ENCODE measurements at places on chromosomes 4 and X.

- DNase-seq: no peak
These were observed 79.4 kb upstream of the EFNB1 start for GRCh38 chrX:68749426-68749825.

DNA sequence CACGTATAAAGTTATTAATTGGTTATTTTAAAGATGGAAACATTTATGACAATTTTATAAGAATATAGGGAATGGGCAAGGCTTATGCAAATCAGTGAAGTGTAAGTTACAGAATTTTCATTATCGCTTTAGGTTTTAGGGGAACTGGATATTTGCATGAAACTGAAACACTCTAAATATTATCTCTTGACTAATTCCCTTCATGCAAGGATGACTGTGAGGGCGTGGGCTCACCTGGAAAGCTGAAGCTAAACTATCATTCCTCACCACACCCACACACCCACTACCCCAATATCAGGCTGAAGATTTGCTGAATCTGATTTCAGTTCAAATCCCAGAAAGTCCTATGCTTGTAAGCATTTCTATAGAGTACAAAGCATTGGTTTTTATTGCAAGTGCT, 81.7 kb upstream of the ARHGAP24 start:
- DNase-seq: no peak

GRCh38 chr4:36013206-36013605, 231.1 kb downstream of the ARAP2 start:
- no peak for DNase-seq

DNA sequence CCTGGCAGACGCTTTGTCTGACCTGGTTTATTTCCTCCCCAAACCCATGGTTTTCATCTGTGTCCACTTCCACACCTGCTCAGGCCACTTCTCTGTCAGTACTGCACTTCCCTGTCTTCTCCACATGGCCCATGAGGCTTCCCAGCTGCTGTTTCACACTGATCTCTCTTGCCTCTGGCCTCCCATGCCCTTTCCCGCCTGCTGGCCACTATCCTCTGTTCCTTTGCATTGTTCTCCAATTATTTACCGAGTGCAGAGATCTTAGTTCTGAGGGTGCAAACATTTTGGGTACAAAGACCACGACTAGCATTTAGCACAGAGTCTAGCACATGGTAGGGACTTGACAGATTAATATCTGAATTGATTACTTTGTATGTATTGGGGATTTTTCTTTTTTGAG, 174.8 kb upstream of the NPY2R start:
- DNase-seq: no peak

- no peak for DNase-seq
These were observed 25.6 kb downstream of the NR0B1 start for GRCh38 chrX:30283456-30284200.

GRCh38 chr4:116688536-116688935, 396.8 kb downstream of the TRAM1L1 start:
- DNase-seq: no peak

- DNase-seq: no peak
These were observed 1279.7 kb upstream of the ADGRL3 start for GRCh38 chr4:59920416-59920815.

DNA sequence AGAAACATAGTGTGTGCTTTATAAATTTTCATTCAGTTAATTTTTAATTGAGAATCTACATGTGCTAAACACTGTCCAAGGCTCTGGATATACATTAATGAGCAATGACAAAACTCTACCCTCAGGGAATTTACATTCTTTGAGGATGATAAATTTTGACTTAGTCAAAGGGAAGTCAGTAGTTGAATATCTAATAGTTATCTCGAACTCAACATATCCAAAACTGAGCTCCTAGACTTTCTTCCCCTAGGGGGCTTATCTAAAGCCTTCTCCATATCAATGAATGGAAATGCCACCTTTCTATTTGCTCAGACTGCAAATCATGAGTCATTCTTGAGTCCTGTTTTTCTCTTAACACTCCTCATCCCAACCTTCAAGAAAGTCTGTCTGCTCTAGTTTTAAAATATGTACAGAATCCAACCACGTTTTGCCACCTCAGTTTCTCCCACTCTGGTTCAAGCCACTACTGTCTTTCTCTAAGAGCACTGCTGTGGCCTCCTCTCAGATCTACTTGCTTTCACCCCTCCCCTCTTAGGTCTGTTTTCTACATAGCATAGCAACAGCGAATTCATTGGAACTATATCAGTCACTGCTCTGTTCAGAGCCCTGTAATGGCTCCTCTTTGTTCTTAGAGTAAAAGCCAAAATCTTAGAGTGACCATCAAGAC, 9.5 kb downstream of the PARM1 start:
- DNase-seq: no peak

GRCh38 chr4:173704201-173704600, 174.2 kb upstream of the HAND2 start:
- no peak for DNase-seq

GRCh38 chr4:42632653-42633382, 24.1 kb downstream of the ATP8A1 start:
- DNase-seq: no peak

DNA sequence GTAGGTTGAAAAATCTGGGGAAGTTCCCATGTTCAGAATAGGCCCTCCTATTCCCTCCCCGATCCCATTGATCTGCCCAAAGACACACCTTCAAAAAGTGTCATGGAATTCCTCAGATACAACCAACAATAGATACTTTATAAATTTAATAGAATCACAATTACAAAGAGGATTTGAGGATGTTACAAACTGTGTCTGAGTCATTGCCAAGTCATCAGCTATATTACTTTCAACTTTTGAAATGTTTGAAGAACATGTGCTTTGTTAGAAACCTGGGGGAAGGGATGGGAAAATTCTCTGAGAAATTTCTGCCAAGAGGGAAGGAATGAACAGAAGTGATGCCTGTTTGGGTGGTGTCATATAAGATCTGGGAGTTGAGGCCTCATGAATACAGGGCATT, 46.7 kb downstream of the KCNIP4 start:
- DNase-seq: no peak

DNA sequence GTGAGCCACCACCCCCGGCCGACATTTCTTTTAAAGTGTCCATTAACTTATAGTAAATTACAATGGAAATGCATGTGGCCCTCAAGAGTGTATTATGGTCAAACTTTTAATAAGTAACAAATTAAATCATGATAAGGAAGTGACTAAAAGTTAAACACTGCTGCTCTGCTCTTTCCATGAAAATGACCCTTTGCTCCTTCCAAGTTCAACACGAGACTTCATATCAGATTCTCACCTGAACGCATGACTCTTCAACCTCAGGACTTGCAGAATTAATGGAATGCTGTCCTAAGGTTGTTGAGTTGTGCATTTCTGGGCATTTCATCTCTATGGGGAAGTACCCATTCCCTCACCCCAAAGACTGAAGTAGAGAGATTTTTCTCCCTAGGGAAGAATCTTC, 27.1 kb downstream of the AWAT2 start:
- DNase-seq: no peak

- DNase-seq: no peak
These were observed 8.8 kb downstream of the DOK7 start for GRCh38 chr4:3471886-3472285.

DNA sequence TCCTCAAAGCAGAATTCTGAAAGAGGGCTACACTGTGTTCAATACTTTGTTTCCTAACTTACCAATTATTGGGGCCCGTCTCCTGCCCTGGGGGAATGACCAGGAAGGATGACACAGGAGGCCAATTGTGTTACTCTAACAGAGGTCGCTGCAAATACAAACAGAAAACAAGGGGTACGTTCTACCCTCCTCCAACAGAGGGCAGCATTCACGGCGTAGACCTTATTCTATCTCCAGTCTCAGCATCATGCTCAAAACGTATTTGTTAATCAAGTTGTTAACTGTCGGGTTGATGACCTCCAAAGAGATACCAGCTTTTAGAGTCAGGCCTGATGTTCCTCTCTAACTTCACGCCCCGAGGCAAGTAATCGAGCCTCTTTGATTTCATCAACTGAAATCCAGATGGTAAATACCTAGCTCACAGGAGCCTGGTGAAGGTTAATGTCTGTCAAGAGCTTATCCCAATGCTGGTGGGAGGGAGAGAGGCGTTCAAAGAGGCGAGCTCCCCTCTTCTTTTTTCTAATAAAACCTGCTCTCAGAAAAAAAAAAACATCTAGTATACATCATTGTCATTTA, 181.0 kb upstream of the KCNIP4 start:
- no peak for DNase-seq

DNA sequence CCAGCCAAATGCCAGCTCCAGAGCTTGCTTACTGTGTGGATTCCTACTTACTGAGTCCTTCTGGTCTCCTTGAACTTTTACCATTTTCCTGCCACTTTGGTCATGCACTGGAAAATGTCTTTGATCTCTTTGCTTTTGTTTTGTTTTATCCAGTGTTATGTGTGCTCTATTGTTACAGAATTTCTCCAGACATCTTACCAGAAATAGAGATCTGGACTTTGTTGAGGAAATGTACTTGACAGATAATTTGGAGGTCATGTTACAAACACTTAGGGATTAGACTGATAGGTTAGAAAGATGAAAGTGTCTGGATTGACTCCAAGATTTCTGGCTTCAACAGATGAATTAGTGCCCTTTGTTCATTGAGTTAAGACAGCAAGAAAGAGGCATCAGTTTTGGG, 5.7 kb upstream of the ZNF330 start:
- no peak for DNase-seq

DNA sequence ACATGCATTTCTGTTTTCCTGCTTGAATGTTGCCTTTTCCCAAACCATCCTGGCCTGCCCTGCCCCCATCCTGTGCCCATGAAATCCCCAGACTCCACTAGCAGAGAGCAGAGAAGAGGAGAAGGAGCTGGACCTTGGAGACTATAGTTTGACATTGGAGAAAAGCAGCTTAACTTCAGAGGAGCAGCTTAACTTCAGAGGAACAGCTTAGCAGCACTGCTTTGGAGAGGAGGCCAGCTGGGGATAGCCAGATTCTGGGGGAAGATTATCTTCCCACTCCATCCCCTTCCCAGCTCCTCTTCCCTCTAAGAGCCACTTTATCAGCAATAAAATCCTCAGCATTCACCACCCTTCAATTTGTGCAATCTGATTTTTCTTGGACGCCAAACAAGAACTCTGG, 443.0 kb downstream of the PCDH10 start:
- no peak for DNase-seq

DNA sequence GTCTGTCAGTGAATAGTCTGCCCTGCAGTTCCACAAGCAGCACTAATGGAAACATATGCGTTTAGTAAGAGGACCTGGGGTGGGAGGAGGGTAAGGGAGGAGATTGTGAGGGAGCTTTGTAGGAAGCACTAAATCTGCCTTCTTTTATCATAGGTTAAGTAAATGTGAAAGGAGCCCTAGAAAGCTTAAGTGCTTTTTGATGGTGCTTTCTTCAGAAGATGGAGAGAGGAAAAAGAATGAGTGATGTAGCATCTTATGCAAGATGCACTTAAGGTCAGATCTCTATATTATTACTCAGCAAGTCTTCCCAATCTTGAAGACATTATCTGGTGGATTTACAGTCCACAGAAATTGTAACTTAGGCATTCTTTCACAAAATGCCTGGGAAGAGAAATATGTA, 322.7 kb downstream of the PDHA2 start:
- no peak for DNase-seq

DNA sequence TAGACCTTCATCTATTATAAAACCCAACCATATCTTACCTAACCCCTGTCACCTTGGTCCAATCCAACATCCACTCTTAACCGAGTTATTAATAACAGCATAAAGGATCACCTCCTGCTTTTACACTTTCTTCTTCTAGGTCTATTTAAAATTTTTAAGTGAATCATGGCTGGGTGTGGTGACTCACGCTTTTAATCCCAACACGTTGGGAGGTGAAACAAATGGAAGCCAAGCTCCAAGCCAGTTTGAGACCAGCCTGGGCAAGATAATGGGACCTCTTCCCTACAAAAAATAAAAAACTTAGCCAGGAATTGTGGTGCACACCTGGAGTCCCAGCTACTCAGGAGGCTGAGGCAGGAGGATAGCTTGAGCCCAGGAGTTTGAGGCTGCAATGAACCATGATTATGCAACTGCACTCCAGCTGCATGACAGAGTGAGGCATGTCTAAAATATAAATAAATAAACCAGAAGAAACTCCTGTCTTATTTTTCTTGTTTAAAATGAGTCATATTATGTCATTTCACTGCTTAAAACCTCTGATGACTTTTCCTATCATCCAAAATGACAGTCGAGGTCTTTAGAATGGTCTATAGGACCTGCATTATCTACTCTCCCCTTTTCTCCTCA, 188.4 kb downstream of the GASK1B start:
- no peak for DNase-seq

DNA sequence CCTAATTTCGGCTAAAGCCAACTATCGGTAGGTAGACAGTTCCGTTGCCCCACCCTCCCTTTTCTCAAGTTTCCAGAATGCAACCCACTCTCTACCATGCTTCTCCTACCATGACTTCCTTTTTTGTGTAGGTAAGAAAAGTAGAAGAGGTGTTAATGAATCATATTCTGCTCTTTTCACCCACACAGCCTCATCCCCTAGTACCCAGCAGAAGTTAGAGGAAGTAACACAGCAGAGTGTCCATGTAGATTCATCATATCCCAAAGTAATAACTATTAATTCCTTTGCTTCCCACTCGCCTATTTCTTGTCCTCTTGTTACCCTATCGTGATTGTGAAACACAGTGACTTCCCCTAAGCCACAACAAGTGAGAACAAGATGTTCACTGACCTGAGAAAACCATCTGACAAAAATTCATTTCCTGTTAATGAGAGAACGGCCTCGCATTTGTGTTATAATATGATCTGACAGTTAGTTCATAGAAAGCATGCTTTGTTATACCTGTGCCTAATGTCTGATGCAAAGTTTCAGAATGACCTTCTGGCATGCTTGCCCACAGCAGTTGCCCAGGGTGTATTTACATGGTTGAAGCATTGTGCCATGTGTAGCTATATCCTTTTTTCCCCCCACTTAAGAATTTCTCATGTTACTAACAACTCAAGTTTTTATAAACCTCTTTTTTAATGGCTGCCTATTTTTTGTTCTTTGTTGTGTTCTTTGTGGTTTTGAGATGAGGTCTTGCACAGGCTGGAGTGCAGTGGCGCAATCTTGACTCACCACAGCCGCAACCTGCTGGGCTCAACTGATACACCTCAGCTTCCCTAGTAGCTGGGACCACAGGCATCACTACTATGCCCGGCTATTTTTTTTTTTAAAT, 185.6 kb downstream of the RAP1GDS1 start:
- DNase-seq: no peak

DNA sequence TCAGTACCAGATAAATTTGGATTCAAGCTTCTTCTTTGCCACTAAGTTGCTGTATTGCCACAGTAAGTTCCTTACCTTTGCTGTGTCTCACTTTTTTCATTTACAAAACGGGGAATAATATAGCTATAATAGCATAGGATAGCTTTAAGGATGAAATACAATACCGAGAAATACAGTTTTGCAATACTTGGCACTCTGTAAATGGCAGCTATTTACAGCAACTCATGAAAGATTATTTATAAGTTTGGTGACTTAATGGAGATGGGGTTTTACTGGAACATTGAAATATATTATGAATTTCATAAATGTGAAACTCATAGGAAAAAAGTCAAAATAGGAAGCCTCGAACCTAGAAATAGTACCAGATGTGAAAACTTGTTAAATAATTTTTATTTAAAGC, 27.6 kb downstream of the ANXA10 start:
- DNase-seq: no peak

GRCh38 chr4:182494103-182494502, 250.9 kb downstream of the TENM3 start:
- no peak for DNase-seq

Data from femur (tissue), 1 donor.